Left lobe of liver (tissue), 2 donors: ENCODE measurements at places on chromosomes 5 and 9. TPM values are rescaled to one million over a fixed set of nuclear protein-coding genes. Genes with fewer than 3 reads are reported as not detected.
A peak's percentile ranks its signal among the peaks of the same experiment; 100 is the strongest.

GRCh38 chr5:90549223-90549622 lies 9.4 kb upstream of the ADGRV1 start:
- no peak for DNase-seq

DNA sequence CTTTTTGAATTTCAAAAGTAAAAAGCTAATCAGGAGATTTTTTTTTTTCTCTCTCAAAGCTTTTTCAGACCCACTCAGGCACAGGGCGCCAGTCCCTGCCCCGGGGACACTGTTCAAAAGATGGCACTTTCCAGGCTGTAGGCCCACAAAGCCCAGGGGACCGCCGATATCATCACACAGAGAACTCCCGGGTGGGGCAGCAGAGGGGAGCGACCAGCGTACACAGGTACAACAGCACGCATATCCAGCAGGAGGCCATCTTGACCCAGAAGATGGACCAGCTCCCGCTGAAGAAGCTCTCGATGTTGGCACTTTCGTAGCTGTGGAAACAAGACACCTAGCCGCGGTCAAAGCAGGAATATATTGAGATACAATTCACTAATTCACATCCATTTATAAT lies 108.3 kb downstream of the THBS4 start:
- DNase-seq = no peak

Gene MYMK
- total RNA-seq = not detected

Gene JAKMIP2
- 0.40 TPM for total RNA-seq

DNA sequence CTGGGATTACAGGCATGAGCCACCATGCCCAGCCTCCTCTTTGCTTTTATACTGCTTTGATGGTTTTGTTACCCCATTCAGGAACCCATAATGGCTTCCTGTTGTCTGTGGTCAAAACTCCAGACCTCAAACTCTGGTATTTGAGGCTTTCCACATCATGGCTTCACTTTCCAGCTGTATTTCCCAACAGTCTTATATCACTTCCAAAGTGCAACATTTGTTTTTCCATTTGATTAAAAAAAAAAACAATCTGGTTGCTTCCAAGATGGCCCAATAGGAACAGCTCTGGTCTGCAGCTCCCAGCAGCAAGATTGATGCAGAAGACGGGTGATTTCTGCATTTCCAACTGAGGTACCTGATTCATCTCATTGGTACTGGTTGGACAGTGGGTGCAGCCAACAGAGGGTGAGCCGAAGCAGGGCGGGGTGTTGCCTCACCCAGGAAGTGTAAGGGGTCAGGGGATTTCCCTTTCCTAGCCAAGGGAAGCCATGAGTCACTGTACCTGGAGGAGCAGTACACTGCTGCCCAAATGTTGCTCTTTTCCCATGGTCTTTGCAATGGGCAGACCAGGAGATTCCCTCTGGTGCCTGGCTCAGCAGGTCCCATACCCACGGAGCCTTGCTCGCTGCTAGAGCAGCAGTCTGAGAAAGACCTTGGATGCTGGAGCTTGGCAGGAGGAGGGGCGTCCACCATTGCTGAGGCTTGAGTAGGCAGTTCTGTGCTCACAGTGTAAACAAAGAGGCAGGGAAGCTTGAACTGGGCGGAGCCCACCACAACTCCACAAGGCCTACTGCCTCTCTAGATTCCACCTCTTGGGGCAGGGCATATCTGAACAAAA lies 458.4 kb downstream of the KDM4C start:
- no peak for DNase-seq

GRCh38 chr5:135269199-135269598 lies 129.8 kb downstream of the MACROH2A1 start:
- no peak for DNase-seq

DNA sequence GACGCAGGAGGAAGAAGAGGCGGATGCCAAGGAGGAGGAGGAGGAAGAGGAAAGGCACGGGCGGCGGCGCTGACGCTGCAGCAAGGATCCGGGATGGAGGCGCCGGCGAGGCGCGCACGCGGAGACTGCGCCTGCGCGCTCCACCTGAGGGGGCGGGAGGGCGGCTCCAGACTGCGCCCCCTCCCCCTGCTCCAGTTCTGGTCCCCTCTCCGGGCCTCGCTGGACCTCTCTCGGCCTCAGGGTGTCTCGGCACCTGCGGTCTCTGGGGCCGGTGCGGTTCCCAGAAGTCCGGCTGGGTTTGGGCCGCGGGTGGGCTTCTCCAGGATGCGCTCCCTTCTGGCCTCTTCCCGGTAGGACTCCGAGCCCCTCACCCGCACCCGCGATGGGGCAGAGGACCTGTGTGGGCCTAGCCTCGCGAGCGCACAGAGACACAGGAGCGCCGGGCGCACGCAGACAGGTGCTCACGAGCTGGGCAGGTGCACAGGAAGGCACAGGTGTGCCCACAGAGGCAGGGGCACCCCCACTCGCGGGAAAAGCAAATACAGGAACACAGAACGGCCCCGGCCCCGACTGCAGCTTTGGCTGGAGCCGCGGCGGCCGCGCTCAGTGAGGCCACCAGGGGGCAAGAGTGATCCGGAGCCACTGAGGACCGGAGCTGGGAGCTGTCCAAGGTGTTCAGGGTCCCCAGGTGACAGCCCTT lies at the start of gene NPDC1:
Gene NPDC1 (minus strand): TSS at position 90 of the 700 bp plus-strand sequence. CDS start 188 bp downstream, outside the sequence.
- DNase-seq = peak; percentile 78

Gene C7
- total RNA-seq = 96.0 TPM
